ENCODE measurements at places on chromosomes 4 and X. TPM values are rescaled to one million over a fixed set of nuclear protein-coding genes. Genes with fewer than 3 reads are reported as not detected.

CT45A3 gene
- total RNA-seq: not detected

DNA sequence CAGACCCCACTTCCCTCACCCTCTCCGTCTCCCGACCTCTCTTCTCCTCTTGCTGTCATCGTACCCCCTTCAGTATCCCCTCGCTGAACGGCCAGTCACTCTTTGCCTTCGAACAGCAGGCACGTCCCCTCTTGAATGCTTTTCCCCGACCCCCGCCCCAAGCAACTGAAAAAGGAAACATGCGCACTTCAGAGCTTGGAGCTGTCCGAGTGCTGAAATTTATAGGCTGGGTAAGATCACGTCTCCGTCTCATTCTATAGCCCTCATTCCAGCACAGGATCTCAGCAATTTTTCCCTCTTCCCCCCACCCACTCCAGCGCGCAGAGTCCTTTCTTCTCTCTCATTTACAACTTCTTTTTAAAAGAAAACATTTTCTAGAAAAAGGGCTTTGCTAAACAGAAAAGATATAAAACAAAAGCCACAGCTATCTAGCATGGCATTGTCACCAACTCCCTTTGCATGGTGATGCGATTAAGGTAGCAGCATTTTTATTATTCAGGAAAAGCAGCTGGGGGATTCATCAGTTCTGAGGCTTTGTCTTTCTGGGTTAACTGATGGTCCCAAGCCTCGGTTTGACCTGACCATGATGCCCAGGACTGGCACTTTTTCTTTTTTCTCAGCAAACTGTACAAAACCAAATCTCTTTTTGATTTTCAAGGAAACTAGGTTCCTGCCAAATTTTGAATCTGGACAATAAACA lies at the start of gene GLRA2:
GLRA2 (plus strand) TSS at position 247 of the 700 bp plus-strand sequence. CDS start 522 bp downstream, outside the sequence.
- DNase-seq: peak; percentile 52
- H3K27me3 ChIP-seq: no peaks in the 10 kb centered on the region
- no peak within 1 kb of the TSS for H3K4me3 ChIP-seq
- no peaks in the 10 kb centered on the region for H3K4me1 ChIP-seq
- no peaks in the 10 kb centered on the region for H3K36me3 ChIP-seq

GRCh38 chr4:118335324-118335723 lies 17.5 kb downstream of the PRSS12 start:
- H3K27me3 ChIP-seq: no peaks in the 10 kb centered on the region
- no peaks in the 10 kb centered on the region for H3K4me1 ChIP-seq
- no peak for DNase-seq
- no peak overlapping the region for H3K27ac ChIP-seq

GRCh38 chrX:11397680-11398079 lies 104.5 kb downstream of the AMELX start:
- H3K36me3 ChIP-seq: no peaks in the 10 kb centered on the region
- H3K4me1 ChIP-seq: no peaks in the 10 kb centered on the region
- H3K27ac ChIP-seq: no peak overlapping the region
- DNase-seq: no peak

DNA sequence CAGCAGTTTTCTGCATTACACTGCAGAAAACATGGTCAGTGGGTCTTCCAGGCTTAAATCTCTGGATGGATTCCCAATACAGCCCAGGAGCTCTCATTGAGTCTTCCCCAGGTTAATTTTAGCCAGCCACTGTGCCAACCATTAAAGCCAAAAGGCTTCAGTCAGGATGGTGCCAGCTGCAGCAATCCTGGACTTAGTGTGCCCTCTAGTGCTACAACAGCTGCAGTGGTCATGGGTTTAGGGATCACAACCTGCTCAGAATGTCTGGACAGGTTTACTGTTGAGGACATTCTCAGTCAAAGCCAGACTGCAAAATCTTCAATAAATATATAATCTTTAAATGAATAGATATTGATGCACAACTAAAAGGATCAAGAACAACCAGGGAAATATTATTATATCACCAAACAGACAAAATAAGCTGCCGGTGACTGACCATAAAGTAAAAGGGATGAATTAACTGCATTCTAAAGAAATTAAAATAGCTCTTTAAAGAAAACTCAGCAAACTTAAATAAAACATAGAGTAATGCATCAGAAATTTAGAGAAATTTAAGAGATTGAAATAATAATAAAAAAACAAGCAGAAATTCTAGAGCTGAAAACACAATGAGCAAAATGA lies 639.9 kb downstream of the SPOCK3 start:
- no peak overlapping the region for H3K27ac ChIP-seq
- no peaks in the 10 kb centered on the region for H3K27me3 ChIP-seq
- no peak overlapping the region for H3K4me3 ChIP-seq
- peak; percentile 31 for DNase-seq
- no peaks in the 10 kb centered on the region for H3K4me1 ChIP-seq
